ENCODE measurements at places on chromosomes 6 and 20.

DNA sequence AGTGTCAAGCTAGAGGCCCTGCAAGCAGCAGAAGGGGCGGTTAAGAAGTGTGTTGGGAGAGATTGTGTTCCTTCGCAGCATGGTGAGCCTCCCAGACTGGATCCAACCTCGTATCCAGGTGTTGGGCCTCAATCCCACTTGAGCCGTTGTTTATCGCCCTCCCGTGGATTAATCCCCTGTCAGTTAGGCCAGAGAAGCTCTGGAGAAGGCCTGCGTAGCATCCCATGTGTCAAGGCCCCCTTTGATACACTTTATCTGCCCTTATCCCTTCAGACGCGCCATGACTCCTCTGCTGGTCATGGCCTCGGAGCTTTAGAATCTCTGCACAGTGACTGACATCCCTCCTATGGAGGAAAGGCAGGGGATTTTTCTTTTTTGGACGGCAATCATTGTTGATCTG is 181.0 kb downstream of the ZFP64 start:
- no peak for DNase-seq

DNA sequence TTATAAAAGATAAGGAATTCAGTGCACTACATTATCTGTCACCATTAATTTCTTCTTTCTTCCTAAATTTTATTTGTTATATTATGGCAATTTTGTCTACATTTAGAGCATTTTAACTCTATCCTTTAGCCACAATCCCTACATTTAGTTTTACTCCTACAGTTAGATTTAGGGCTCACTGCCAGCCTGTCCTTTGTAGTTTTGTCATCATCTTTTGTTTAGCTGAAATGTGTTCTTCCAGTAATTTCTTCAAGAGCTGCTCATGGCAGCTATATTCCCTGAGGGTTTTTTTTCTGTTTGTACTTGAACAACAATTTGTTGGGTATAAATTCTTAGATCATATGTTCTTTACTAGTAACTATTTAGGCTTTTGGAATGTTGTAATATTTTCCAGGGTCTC is 72.7 kb upstream of the B3GAT2 start:
- no peak for DNase-seq

- DNase-seq, result no peak
These were observed 902 bp downstream of the SAMHD1 start for GRCh38 chr20:36950414-36951197.

GRCh38 chr6:63466242-63466733 is 106.0 kb upstream of the LOC128125822 start:
- DNase-seq, result no peak

DNA sequence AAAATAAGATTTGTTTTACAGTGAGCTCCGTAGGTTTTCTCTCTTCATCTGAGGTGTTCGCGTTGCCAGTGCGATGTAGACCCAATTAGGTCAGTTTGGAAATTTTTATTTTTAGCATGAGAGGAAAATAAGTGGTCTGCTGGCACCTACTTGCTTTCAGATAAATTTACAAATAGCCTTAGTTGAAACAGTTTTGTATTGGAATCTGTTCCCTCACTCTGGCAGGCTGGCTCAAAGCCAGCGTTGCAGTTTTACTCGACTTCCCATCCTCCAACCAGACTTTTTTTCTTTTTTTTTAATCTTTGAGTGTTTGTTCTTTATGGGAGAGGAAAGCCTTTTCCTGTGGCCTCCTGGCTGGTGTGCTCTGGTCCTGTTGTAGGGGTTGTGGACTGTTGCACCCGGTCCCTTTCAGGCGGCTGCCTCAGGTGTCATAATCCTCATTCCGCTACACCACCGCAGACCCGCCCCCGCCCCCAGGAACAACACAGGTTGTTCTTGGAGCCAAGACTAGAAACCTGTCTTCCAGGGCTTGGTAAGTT is 46.7 kb downstream of the TIAM2 start:
- DNase-seq, result no peak

DNA sequence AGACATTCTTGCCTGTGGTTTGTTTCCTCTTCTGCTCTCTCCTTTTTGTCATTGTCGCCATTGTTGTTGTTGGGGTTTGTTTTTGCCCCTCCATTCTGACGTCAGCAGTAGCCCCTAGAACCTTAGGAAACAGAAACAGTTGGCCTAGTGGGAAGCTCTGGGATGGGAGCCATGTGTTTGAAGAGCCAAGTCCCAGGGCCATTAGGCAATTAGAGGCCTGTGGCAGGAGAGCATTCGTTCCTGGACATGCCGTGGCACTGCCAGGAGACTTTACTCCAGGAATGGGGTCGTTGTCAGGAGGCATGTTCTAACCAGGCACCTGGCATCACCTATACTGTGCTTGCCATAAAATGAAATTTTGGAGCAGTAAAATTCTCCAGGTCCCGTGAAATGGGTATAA is 39.7 kb downstream of the PPARD start:
- no peak for DNase-seq

Measured in DMS 273 treated with DMSO at 0.1 percent for 48 hours (cell line).